NCI-H1092 treated with DMSO at 0.1 percent for 48 hours (cell line): ENCODE measurements at places on chromosomes 6 and 20.

- DNase-seq, result no peak
Observed at GRCh38 chr6:138084904-138085838, 22.0 kb downstream of the PERP start.

- DNase-seq, result no peak
Observed at GRCh38 chr6:117545161-117545595, 57.1 kb downstream of the GOPC start.

DNA sequence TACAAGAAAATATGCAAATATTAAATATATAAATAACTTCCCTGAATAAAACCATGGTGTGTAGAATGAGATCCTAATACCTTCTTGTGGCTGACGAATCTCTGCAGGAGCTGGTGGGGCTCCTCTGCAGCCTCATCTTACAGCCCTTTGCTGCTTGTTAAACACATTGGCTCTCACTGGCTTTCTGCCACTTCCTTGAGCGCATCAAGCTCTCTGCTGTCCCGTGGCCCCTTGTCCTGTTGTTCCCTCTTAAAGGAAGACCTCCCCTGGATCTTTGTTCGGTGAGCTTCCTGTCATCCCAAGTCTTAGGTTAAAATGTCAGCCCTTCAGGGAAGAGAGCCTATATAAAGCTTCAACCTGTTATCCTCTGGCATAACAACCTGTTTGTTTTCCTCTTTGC lies 519.6 kb downstream of the DOK5 start:
- no peak for DNase-seq

GRCh38 chr20:52847731-52848359 lies 124.3 kb upstream of the TSHZ2 start:
- no peak for DNase-seq

- DNase-seq, result no peak
Observed at GRCh38 chr20:2385496-2385895, 4.8 kb downstream of the TGM6 start.

GRCh38 chr6:163790266-163790840 lies 375.8 kb downstream of the QKI start:
- no peak for DNase-seq

DNA sequence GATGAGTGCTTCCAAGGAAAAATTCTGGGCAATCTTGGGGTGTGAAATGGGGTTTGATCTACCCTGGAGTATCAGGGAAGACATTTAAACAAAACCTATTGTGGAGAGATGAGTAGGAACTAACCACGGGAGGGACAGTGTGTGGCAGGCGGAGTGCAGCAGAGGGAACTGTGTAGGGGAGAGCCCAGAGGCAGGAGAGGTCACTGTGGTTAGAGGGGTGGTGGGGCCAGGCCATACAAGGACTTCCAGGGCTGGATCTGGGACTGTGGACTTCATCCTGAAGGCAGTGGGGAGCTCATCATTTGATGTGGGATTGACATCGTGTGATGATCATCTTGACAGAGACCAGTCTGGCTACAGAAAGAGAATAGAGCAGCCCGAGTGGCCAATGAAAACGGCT lies 89.0 kb downstream of the TOX2 start:
- no peak for DNase-seq

- DNase-seq, result no peak
Observed at GRCh38 chr6:159114569-159114968, 54.6 kb upstream of the FNDC1 start.

- no peak for DNase-seq
Observed at GRCh38 chr20:60249436-60249835, 291.2 kb downstream of the CDH26 start.

- DNase-seq, result no peak
Observed at GRCh38 chr6:114364301-114364700, 21.5 kb upstream of the HS3ST5 start.

- DNase-seq, result no peak
Observed at GRCh38 chr20:59019217-59019616, at the start of gene TUBB1. Gene TUBB1 (plus strand): TSS chr20:59019429. CDS start chr20:59019523, 94 bp downstream.

DNA sequence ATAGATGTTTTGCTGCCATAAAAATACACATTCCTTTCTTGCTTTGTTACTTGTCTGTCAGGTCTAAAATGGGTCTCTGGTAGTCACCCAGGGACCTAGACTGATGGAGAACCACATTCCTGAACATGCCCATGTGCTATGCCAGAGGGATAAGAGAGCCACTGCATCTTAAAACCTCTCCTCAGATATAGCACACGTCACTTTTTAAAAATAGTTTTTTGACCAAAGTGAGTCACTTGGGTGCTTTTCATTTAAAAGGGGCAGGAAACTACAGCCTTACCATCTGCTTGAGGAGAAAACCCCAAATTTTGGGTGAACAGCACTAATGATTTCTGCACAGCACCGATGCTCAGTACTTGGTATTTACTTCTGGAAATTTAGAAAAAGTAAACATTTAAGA lies 197.8 kb downstream of the OGFRL1 start:
- DNase-seq, result no peak

DNA sequence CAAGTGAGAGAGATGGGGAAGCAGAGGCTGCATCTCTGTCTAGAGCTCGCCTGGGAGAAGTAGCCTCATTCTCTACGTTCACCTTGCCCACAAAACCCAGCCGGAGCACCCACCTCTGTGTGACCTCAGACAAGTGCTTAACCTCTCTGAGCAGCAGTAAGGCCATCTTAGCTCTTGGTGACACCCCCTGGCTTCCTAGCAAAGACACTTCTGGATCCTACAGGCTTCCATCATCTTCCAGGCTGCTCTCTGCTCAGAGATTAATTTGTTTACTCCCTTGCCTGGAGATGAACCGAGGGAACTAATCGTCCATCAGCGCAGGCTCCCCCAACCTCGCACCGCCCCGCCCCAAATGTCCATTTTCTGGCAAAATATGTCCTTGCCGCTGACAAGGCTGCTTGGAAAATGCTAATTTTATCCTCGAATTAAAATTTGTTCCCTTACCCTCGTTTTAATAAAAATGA lies 24.0 kb upstream of the CTNNBL1 start:
- peak; percentile 64 for DNase-seq

- DNase-seq, result no peak
Observed at GRCh38 chr20:24370911-24371695, 98.3 kb upstream of the SYNDIG1 start.
